ENCODE measurements at places on chromosomes 4 and X. TPM values are rescaled to one million over a fixed set of nuclear protein-coding genes. Genes with fewer than 3 reads are reported as not detected.

The FMR1NB gene
- not detected for total RNA-seq

The CTAG1A gene
- not detected for total RNA-seq

The MAGEB2 gene
- total RNA-seq, result not detected

The VCX3A gene
- not detected for total RNA-seq

The TRAM1L1 gene
- 0.35 TPM for total RNA-seq

The DHX15 gene
- 127 TPM for total RNA-seq

The PPEF2 gene
- total RNA-seq, result not detected

The AADAT gene
- total RNA-seq, result 2.3 TPM

The IL2 gene
- total RNA-seq, result not detected

The MYOZ2 gene
- total RNA-seq, result 0.82 TPM

The ARHGEF9 gene
- total RNA-seq, result 13.6 TPM

The AFAP1 gene
- total RNA-seq, result 94.3 TPM

The SPOCK3 gene
- total RNA-seq, result 0.60 TPM

The XK gene
- 0.15 TPM for total RNA-seq

The RGS12 gene
- total RNA-seq, result 12.4 TPM

The PLXNB3 gene
- 2.5 TPM for total RNA-seq

The TRIM75 gene
- total RNA-seq, result not detected

The GABRQ gene
- total RNA-seq, result not detected

The UGT2A1 gene
- total RNA-seq, result not detected

The KLHL4 gene
- total RNA-seq, result 1.1 TPM

The ARR3 gene
- not detected for total RNA-seq

The SMIM10 gene
- 2.3 TPM for total RNA-seq

The RAB40AL gene
- total RNA-seq, result 0.82 TPM

The TSPAN7 gene
- total RNA-seq, result not detected

The LRCH2 gene
- total RNA-seq, result 3.2 TPM

The PPP4R3C gene
- not detected for total RNA-seq

The BEX2 gene
- 0.23 TPM for total RNA-seq

The ADH4 gene
- total RNA-seq, result not detected

The GSX2 gene
- total RNA-seq, result not detected

The RTL9 gene
- not detected for total RNA-seq

The NLGN4X gene
- total RNA-seq, result not detected

The OR13H1 gene
- not detected for total RNA-seq

The RS1 gene
- total RNA-seq, result not detected

The TCEAL7 gene
- total RNA-seq, result 5.9 TPM

The CCDC149 gene
- 5.6 TPM for total RNA-seq

The IL15 gene
- total RNA-seq, result 6.9 TPM

The DSPP gene
- not detected for total RNA-seq

The RRAGB gene
- 27.1 TPM for total RNA-seq

The MMAA gene
- total RNA-seq, result 9.4 TPM

The STBD1 gene
- total RNA-seq, result 4.5 TPM

The SYP gene
- total RNA-seq, result 0.08 TPM

The HTN1 gene
- total RNA-seq, result not detected

The ERCC6L gene
- total RNA-seq, result not detected

The MAGEA2B gene
- not detected for total RNA-seq
